ENCODE measurements at places on chromosomes 2 and 18. TPM values are rescaled to one million over a fixed set of nuclear protein-coding genes. Genes with fewer than 3 reads are reported as not detected.

C1QL2 gene
- total RNA-seq, result not detected

SKOR2 gene
- total RNA-seq, result not detected

LYPD6B gene
- not detected for total RNA-seq

PTPRN gene
- total RNA-seq, result not detected

PRKAG3 gene
- 0.12 TPM for total RNA-seq

GAL3ST2 gene
- total RNA-seq, result not detected

WDR35 gene
- total RNA-seq, result 5.1 TPM

MYO3B gene
- total RNA-seq, result 0.05 TPM

SP9 gene
- total RNA-seq, result not detected

DGUOK gene
- 18.1 TPM for total RNA-seq

SLC5A7 gene
- 0.07 TPM for total RNA-seq

IL1F10 gene
- total RNA-seq, result not detected

PAIP2B gene
- 78.1 TPM for total RNA-seq

C1GALT1C1L gene
- 0.64 TPM for total RNA-seq

SLC66A3 gene
- 6.8 TPM for total RNA-seq

GPAT2 gene
- 5.5 TPM for total RNA-seq

TGIF1 gene
- total RNA-seq, result 10.0 TPM

SERPINB2 gene
- total RNA-seq, result not detected

MGAT4A gene
- 18.8 TPM for total RNA-seq

PARD3B gene
- 6.5 TPM for total RNA-seq

TNS1 gene
- 783 TPM for total RNA-seq

RFTN2 gene
- total RNA-seq, result 7.5 TPM

ZC3H8 gene
- total RNA-seq, result 14.0 TPM

UGT1A10 gene
- not detected for total RNA-seq

POMC gene
- 5.3 TPM for total RNA-seq

CFAP53 gene
- not detected for total RNA-seq

EHBP1 gene
- total RNA-seq, result 21.8 TPM

FTCDNL1 gene
- total RNA-seq, result 2.0 TPM

CMPK2 gene
- total RNA-seq, result 3.9 TPM

RAX gene
- not detected for total RNA-seq

ACMSD gene
- not detected for total RNA-seq

RETSAT gene
- 31.2 TPM for total RNA-seq

Measured in left ventricle myocardium superior (tissue), 1 donor.